ENCODE measurements at places on chromosomes 11 and 22.

DNA sequence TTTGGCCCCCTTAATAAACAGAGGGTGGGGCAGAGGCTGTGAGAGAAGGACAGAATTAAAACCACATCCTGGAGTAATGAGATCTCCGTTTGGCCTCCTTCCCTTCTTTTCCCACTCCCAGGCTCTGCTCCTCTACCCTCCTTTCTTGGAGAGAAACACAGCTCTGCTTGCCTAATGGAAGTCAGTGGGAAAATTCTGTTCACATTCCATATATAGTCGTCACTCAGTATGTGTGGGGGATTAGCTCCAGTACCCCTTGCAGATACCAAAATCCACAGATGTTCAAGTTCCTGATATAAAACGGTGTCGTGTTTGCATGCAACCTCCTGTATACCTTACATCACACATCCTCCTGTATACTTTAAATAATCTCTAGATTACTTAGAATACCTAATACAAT is 37.6 kb upstream of the THY1 start:
- H3K27ac ChIP-seq: peak overlapping the region; percentile 84
- H3K4me3 ChIP-seq: peak overlapping the region; percentile 62
- H3K4me1 ChIP-seq: peaks cover 37% of the 10 kb centered on the region
- peaks cover 2% of the 10 kb centered on the region for H3K27me3 ChIP-seq
- peaks cover 16% of the 10 kb centered on the region for H3K36me3 ChIP-seq

- peaks cover 8% of the 10 kb centered on the region for H3K36me3 ChIP-seq
- no peaks in the 10 kb centered on the region for H3K27me3 ChIP-seq
- H3K27ac ChIP-seq: no peak overlapping the region
- no peak for DNase-seq
Measured at GRCh38 chr22:47102648-47103047, 340.2 kb downstream of the TBC1D22A start.

GRCh38 chr11:81026032-81026431 is 1585.2 kb upstream of the TENM4 start:
- no peaks in the 10 kb centered on the region for H3K4me1 ChIP-seq
- no peaks in the 10 kb centered on the region for H3K27me3 ChIP-seq
- no peak overlapping the region for H3K4me3 ChIP-seq
- no peaks in the 10 kb centered on the region for H3K36me3 ChIP-seq
- DNase-seq: no peak
- no peak overlapping the region for H3K27ac ChIP-seq

- H3K4me1 ChIP-seq: peaks cover 59% of the 10 kb centered on the region
- H3K27me3 ChIP-seq: peaks cover 2% of the 10 kb centered on the region
- peak overlapping the region; percentile 59 for H3K27ac ChIP-seq
- H3K4me3 ChIP-seq: no peak overlapping the region
- no peak for DNase-seq
Measured at GRCh38 chr22:30198152-30198825, 48.3 kb downstream of the LIF start.

DNA sequence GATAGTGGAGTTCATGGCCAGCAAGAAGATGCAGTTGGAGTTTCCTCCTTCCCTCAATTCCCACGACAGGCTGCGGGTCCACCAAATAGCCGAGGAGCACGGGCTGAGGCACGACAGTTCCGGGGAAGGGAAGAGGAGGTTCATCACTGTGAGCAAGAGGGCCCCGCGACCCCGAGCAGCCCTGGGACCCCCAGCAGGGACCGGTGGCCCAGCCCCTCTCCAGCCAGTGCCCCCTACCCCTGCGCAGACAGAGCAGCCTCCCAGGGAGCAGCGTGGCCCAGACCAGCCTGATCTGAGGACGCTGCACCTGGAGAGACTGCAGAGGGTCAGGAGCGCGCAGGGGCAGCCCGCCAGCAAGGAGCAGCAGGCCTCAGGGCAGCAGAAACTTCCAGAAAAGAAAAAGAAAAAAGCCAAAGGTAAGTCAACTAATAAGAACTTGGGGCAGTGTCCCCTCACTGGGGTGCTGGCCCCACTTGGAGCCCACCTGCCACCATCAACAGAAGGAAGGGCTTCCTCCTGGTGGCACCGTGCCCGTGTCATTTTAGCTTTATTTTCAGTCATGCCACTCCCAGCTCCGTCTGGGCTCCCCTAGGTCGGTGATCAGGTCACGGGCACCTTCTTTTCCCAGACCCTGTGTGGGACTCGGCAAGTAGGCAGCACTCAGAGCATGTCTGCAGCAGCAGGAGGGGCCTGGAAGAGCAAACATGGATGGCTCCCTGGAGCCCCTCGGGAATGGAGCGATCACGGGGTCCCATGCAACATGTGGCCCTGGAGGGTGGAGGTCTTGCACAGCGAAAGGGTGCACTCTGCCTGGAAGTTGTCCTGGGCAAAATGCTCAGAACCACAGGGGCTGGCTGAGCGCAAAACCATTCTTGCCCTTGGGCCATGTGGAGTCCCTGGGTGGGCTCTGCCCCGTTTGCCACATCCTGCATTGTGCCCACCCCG is 33.3 kb downstream of the IGHMBP2 start:
- DNase-seq: no peak
- H3K27ac ChIP-seq: no peak overlapping the region
- no peak overlapping the region for H3K4me3 ChIP-seq
- no peaks in the 10 kb centered on the region for H3K4me1 ChIP-seq
- H3K27me3 ChIP-seq: no peaks in the 10 kb centered on the region
